ENCODE measurements at places on chromosomes 6 and 20. TPM values are rescaled to one million over a fixed set of nuclear protein-coding genes. Genes with fewer than 3 reads are reported as not detected.

- no peak for DNase-seq
Measured at GRCh38 chr6:53300656-53301551, 47.8 kb downstream of the ELOVL5 start.

PTCHD4 gene
- not detected for total RNA-seq

DSP gene
- total RNA-seq = 79.1 TPM

DNA sequence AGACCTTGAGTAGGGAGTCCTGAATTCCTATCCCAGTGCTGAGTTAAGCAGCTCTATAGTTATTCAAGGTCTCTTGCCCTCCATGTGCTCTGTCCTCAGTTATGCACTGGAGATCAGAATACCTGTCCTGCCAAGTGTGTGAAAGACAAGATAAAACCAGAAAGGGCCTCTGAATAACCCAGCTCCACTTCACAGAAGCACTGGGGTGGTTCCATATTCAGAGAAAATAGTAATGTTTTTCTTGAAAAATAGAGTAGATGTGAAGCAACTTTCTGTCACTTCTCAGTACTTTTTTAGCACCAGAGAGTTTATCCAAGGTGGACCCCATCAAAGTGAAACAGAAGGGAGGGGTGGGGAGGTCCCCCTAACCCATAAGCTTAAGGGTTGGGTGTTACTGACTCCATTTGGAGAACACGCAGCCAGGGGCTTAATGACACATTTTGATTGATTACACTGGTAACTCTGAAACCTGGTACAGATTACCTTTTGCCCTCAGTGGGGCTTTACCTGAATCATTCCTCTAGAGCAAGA is 509.8 kb upstream of the JARID2 start:
- DNase-seq = no peak

HLA-DPB1 gene
- 174 TPM for total RNA-seq

DOK5 gene
- 15.5 TPM for total RNA-seq

- DNase-seq = no peak
Measured at GRCh38 chr20:13841206-13841605, 56.4 kb downstream of the NDUFAF5 start.

DNA sequence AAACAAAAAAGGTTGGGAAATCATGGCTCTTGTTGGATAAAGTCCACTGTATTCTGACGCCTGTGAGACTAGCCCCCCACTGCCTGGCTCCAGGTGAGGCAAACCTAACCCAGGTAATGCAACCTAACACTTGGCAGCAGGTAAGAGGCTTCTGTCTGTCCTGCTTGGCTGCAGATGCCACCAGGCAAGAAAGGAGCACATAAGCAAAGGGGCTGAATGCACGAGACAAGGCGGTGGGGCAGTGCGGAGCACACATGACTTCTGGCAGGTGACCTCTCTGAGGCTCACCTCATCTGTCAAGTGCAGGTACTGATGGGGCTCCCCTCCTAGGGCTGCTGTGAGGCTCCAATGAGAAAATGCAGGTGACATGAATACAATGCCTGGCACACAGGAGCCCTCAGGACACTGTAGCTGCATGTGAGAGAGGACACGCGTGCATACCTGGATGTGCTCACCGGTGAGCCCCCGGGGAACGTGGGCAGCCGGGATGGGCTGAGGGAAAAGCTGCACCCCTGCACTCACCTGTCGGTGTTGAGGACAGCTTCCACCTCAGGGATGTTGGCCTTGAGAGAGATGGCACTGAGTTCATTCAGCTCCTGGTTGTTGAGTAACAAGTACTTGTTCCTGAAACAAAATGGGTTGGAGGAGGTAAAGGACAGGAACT is 54.1 kb downstream of the MYH7B start:
- DNase-seq = no peak

C20orf141 gene
- not detected for total RNA-seq

- DNase-seq = no peak
Measured at GRCh38 chr6:144633886-144634285, 348.8 kb downstream of the UTRN start.

RIMS4 gene
- total RNA-seq = 0.06 TPM

GRCh38 chr6:22057962-22058361 is 238.9 kb downstream of the PRL start:
- no peak for DNase-seq
